ENCODE measurements at places on chromosomes 3 and 15.
A peak's percentile ranks its signal among the peaks of the same experiment; 100 is the strongest.

- peak; percentile 24 for DNase-seq
Measured at GRCh38 chr3:187678726-187679268, 8.6 kb upstream of the SST start.

GRCh38 chr15:56654216-56654615 lies 79.1 kb downstream of the ZNF280D start:
- DNase-seq, result no peak

DNA sequence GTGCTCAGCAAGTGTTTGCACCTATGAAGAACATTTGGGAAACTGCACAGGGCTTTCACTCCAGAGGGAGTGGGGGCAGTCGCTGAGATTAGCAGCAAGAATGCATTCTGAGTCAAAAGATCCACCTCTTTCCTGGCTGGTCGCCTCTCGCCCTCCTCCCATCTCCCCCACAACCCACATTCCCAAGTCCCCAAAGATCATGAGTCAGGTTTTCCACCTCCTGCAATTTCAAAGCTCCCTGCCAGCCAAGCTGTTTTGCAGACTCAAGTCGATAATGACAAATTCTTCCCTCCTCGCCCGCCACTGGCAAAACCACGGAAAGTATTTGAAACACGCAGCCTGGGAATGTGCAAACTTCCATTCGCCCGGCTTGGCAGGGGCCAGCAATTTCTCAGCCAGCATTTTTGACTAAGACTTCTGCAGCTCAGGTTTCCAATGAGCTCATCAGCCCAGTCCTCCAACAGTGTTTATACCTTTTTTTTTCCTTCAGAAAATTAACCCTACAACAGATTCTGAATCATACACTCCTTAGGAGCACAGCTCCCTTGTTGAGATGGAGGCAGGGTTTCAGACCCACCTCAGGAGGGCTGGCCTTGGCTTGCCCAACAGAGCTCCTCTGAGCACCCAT lies 181.4 kb downstream of the SMAD6 start:
- DNase-seq, result no peak

GRCh38 chr15:37087131-37087588 lies 13.2 kb downstream of the MEIS2 start:
- no peak for DNase-seq

DNA sequence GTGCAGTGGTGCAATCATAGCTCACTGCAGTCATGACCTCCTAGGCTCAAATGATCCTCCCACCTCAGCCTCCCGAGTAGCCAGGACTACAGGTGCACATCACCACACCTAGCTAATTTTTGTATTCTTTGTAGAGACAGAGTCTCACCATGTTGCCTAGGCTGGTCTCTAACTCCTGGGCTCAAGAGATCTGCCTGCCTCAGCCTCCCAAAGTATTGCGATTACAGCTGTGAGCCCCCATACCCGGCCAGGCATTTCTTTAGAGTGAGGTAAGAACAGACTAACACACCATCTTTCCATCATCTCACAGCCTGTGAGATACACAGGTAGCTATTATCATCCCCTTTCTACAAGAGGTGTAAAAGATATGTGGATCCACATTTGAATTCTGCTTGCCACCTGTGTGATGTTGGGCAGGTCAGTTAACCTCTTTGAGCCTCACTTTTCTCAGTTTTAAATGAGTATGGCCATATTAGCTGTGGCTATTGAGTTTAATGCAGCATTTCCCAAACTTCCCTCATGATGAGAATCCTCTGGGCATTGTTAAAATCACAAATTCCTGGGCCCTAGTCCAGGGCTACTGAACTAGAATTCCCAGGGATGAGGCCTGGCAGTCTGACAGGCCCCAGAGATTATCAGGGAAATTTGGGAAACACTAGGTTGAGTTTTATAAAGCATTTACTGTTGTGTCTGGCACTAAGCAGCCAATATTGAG lies 46.0 kb downstream of the ANP32A start:
- DNase-seq, result no peak

- no peak for DNase-seq
Measured at GRCh38 chr3:179695672-179696313, 43.0 kb downstream of the USP13 start.
